ENCODE measurements at places on chromosomes 7 and 10. TPM values are rescaled to one million over a fixed set of nuclear protein-coding genes. Genes with fewer than 3 reads are reported as not detected.

GRCh38 chr7:43460733-43461348, 122.1 kb upstream of the STK17A start:
- DNase-seq: no peak

DNA sequence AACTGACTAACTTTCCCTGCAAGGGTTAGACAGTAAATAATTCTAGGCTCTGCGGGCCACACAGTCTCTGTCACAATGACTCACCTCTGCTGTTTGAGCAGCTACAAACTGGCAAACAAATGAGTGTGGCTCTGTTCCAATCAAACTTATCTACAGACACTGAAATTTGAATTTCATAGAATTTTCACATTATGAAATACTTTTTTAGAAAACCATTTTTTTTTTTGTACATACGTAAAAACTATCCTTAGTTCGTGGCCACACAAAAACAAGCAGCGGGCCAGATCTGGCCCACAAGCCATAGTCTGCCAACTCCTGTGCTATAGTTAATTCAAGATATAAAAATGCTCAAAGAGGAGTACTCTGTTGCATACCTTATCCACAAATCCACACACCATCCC, 32.6 kb downstream of the PIP4K2A start:
- DNase-seq: peak; percentile 23

DNA sequence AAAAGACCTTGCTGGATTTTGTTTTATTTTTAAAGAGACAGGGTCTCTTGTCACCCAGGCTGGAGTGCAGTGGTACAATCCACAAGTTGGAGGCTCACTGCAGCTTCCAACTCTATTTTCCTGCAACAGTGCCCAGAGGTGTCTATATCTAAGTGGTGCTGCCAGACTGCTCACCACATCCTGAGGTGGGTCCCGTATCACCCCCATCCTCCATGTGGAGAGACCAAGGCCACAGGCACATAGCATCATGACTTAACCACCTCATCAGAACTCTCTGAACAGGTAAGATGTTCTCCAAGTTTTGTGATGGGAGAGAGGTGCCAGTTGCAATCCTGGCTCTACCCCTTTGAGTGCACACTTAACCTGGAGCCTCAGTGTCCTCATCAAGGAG, 98.2 kb downstream of the RNF216 start:
- DNase-seq: no peak

DNA sequence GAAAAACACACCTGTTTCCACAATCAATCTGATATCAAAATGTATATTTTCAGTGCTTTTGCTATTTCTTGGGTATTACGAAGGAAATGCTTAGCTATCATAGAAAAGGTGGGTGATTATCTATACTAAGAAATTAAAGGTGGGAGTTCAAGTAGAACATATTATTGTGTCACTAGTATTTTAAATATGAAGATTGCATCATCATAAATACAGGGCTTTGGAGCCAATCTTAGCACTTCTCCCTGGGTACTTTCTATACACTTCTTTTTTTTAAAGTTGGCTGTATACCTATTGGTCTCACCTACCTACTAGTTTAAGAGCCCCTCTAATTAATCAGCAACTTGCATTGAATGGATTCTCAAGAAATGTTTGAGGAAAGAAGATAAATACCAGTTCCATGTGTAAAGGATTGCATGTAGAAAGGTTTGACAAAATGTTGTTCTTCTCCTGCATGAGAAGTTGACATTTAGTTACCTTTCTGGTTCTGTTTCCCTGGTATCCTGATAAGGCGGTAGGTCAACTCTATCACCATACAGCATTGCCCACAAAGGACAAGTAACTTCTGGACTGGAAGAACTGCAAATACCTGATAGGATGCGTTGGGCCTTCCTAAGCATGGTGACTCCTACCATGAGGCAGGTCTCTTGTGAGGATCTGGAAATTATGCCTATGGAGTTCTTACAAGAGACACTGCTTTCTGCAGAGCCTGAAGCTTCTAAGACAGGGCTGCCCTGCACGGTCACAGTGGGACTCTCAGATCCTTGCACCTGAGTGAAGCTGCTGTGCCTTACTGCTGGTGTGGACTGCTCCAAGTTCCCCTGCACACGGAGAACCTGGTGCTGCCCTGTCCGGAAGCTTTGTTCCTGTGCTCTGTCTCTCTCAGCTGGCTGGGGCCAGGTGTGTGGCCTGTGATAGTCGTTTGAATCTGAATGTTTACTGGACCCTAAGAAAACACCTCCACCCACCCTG, 32.1 kb upstream of the PDSS1 start:
- DNase-seq: no peak

CNOT4 gene
- 8.6 TPM for total RNA-seq

HMX2 gene
- not detected for total RNA-seq

DPYSL4 gene
- total RNA-seq: 19.6 TPM

ANXA8 gene
- 0.55 TPM for total RNA-seq

NT5C3A gene
- 51.6 TPM for total RNA-seq

DNA sequence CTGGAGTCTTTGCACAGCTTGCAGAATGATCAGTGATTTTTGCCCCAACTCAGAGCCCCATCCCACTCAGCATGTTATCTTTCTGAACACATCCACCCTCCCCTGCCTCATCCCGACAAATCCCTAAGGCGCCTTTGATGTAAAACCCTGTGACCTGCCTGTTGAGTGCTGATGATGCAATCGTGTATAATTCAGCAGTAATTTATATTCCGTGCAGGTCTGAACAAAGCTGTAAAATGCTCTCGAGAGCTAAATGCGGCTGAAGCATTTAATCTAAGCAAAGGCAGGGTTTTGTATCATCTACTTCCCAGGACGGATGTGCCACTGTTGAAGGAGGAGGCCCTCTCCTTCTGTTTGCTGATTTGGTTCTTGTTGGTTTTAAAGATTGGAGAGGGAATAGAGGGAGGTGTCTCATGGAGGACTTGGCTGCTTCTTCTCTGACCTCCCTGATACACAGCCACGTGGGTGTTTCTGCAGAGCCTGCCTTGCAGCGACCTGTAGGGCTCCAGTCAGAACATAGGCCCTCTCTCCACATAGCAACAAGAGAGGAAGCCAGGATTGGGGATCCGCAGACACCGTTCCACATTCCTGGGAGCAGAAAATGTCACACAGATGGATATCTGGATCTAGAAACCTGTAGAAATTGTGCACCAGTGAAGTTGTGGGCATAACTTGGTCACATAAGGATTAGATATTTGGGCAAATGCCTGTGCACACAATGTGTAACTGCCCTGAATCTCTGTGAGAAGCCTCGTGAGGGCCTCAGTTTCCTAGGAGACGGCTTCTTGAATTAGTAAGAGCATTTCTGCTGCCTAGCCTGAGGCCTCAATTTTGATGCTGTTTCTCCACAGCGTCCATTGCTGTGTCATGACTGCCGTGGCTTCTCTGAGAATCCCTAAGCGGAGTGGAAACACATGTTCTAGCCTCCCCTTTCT, 90.2 kb upstream of the AGK start:
- DNase-seq: no peak

DNA sequence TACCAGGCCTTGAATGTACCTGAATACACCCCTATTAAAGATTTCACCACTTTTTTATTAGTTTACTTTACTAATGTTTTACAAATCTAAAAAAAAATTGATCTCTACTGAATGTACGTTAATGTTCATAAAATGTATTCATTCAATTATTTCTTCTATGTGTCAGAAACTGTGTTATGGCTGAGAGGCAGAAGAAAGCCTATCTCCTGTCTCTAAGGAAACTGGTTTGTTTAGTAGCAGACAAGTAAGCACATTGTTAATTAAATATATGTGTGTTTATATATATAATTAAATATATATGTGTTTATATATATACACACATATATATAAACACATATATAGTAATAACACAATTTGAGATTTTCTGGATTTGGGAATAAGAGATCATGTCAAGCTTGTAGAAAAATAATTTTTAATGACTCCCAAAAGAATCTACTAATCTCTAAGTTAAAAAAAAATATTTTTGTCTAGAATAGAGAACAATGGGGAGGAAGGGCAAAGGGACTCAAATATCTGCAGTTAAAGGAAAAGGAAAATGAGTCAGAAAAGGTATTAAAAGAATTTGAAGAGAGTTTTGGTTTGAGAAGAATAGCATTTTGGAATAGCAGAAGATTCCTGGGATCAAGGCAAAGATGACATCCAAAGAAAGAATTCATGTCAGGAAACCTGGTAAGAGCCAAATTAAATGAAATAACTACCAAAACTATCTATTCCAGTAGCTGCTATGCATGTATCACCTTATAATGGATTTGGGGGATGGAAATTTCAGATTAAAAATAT, 92.1 kb downstream of the CH25H start:
- DNase-seq: no peak

DNA sequence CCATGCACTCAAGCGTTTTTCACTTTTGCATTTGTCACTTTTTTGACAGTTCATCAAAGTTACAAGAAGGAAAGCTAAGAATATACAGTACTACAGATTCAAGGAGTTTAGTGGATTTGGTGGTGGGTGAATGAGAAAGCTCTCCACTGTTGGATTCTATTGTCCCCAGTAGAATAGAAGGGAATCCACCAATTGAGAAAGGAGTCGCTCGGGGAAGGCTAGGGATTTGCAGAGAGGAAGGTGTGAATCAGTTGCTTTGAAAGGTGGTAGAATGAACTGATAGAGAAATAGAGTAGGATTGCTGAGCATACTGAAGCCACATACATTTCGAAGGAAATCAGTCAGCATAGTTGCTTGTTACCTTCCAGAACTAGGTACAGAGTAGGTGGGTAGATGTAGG, 33.7 kb upstream of the GLCCI1 start:
- no peak for DNase-seq

CLCN1 gene
- total RNA-seq: not detected

- peak; percentile 79 for DNase-seq
Observed at GRCh38 chr7:3482147-3482921, 181.3 kb downstream of the SDK1 start.

GLCCI1 gene
- 8.1 TPM for total RNA-seq

DNA sequence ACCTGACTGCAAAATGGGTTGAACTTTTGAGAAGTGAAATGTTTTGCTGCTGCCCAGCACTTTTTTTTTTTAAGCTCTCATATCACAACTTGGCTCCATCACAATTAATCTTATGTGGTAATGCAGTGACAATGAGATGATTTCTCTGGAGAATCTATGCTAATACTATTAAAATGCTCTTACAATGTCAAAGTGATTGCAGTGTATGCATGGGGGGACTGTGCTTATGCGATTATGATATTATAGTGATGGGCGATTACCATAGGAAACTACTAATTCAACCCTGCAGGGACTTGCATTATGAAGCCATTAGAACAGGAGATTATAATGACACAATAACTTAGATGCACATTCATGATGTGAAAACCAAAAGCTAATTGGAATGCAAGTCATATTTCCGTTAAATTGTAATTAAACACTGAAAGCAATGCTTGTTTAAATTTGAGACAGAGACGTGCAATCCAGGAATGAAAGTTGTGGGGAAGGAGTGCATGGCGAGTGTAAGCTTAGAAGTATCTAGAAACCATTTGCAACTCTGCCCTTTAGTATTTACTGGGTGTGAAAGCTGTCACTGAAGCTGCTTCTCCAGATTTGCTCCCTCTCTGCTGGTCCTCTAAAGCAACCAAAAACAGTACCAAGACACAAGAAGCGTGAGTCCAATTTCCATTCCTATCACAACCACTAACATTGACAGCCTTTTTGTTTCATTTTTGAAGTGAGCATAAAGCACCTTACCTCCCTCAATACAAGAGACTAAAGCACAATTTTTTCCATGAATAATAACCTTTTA, 21.6 kb downstream of the PTER start:
- no peak for DNase-seq

- no peak for DNase-seq
Observed at GRCh38 chr10:78287618-78288017, 254.0 kb downstream of the RPS24 start.

GRCh38 chr7:112132051-112132694, 74.0 kb downstream of the DOCK4 start:
- DNase-seq: no peak

GRCh38 chr7:124672011-124672410, 93.6 kb downstream of the GPR37 start:
- no peak for DNase-seq

TUBAL3 gene
- not detected for total RNA-seq

GRCh38 chr7:45367026-45367425, 207.1 kb upstream of the ADCY1 start:
- DNase-seq: peak; percentile 12

- no peak for DNase-seq
Observed at GRCh38 chr7:141698247-141699015, 3.5 kb downstream of the DENND11 start.

FEZF1 gene
- total RNA-seq: 2.3 TPM
